HT1080 (cell line): ENCODE measurements at places on chromosomes 6 and 20. TPM values are rescaled to one million over a fixed set of nuclear protein-coding genes. Genes with fewer than 3 reads are reported as not detected.

ESR1 gene
- total RNA-seq, result 0.03 TPM in 1 of 2 replicates, not detected in the other

KIF25 gene
- total RNA-seq, result not detected in 2 replicates

CRIP3 gene
- not detected in 2 replicates for total RNA-seq

MTFR2 gene
- total RNA-seq, result 3.9 and 4.0 TPM in 2 replicates

GRCh38 chr6:36136034-36136433, 5.7 kb downstream of the MAPK13 start:
- DNase-seq, result no peak

GRCh38 chr6:98836962-98837944, 2.9 kb downstream of the POU3F2 start:
- DNase-seq, result no peak

DNA sequence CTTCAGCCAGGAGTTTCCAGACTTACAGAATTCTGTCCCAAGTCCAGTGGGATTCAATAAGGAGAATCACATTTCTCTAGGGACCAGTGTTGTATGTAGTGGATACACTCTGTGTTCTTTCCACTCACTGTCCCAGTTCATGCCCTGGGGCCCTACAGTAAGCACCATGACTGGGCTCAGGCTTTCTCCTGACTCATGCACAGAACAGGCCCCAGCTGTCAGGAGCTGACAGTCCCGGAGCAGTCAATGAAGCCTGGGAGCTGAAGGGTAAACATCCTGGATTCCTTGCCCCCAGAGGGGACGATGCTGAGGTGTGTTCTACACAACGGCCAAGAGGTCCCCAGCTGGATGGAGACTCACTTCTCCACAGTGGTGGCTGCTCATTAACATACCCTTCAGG, 40.2 kb upstream of the LRFN2 start:
- peak; percentile 45 for DNase-seq

GRCh38 chr20:13758884-13759283, 25.8 kb downstream of the ESF1 start:
- DNase-seq, result no peak

- DNase-seq, result peak; percentile 18
Measured at GRCh38 chr20:9311132-9311531, 203.3 kb upstream of the LAMP5 start.

DNA sequence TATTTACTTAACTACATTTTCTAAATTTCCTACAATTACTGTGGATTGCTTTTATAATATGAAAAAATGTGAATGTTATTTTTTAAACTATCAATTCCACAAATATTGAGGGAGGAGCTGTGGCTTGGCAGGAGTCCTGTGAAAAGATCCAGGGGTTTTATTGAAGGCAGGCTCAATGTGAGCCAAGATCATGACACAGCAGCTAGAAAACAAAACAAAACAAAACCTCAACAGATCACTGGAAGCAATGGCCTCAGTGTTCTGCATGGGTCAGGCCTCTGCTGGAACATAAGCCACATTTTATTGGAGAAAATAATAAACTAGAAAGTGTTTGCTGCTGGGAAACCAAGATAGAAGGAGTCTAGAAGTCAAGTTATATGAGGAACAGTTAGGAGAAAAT, 19.4 kb upstream of the RCAN2 start:
- no peak for DNase-seq

DNA sequence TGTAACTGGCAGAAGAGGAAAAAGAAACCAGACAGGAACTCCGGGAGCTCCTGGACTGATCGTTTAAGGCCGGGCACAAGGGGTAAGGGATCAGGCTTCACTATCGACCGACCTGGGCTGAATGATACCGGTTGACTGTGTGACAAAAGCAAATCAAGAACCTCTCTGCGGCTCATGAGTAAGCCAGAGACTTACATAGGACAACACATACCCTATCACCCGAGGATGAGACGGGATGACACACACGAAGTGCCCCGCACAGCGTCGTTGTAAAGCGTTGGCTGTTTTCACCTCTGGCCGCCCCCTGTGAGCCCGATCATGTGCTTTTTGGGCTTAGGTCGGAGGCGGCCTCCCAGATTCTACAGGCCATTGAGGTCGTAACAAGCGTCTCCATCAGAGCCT, 695 bp upstream of the TGIF2 start:
- DNase-seq, result no peak

DNA sequence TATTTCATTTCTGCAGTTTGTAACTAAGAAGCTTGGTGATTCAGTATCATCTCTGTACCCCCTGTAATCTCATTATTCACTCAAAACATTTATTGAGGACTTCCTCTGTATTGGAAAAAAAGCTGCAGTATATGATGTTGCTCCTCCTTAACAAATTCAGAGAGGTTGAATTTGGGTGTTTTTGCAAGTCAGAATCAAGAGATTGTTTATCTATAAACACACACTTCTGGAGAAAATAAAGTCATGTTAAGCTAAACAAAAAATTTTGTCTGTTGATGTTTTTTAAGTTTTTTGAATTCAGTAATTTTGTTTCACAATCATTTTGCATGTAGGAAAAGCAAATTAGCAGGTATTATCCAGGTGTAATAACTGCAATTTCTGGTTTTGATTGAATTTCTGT, 11.4 kb upstream of the RHAG start:
- no peak for DNase-seq
